ENCODE measurements at places on chromosomes 7 and 10. TPM values are rescaled to one million over a fixed set of nuclear protein-coding genes. Genes with fewer than 3 reads are reported as not detected.

- H3K4me3 ChIP-seq: no peak overlapping the region
- no peak for DNase-seq
- peaks cover 47% of the 10 kb centered on the region for H3K4me1 ChIP-seq
Measured at GRCh38 chr10:17665747-17666146, 21.8 kb downstream of the STAM start.

GRCh38 chr7:113722006-113722405 is 196.8 kb downstream of the PPP1R3A start:
- no peaks in the 10 kb centered on the region for H3K27me3 ChIP-seq
- no peaks in the 10 kb centered on the region for H3K36me3 ChIP-seq
- no peak overlapping the region for H3K4me3 ChIP-seq
- H3K4me1 ChIP-seq: no peaks in the 10 kb centered on the region
- H3K27ac ChIP-seq: no peak overlapping the region
- DNase-seq: no peak

- no peak overlapping the region for H3K4me3 ChIP-seq
- H3K27ac ChIP-seq: no peak overlapping the region
- peaks cover 19% of the 10 kb centered on the region for H3K27me3 ChIP-seq
- peaks cover 26% of the 10 kb centered on the region for H3K4me1 ChIP-seq
Measured at GRCh38 chr10:6669269-6669859, 89.3 kb upstream of the PRKCQ start.

Gene EBF3
- not detected for total RNA-seq

Gene AKR1C1
- 0.12 TPM for total RNA-seq

Gene INPP5A
- 7.0 TPM for total RNA-seq

All from activated CD8-positive, alpha-beta memory T cell treated with anti-CD3 and anti-CD28 coated beads, Interleukin-2, amount 10 ng/mL, durations not matched to agents 7 days and 5 days (primary cell).